ENCODE measurements at places on chromosomes 6 and 20.

- no peak for DNase-seq
Measured at GRCh38 chr6:47105469-47106178, 63.5 kb upstream of the ADGRF1 start.

DNA sequence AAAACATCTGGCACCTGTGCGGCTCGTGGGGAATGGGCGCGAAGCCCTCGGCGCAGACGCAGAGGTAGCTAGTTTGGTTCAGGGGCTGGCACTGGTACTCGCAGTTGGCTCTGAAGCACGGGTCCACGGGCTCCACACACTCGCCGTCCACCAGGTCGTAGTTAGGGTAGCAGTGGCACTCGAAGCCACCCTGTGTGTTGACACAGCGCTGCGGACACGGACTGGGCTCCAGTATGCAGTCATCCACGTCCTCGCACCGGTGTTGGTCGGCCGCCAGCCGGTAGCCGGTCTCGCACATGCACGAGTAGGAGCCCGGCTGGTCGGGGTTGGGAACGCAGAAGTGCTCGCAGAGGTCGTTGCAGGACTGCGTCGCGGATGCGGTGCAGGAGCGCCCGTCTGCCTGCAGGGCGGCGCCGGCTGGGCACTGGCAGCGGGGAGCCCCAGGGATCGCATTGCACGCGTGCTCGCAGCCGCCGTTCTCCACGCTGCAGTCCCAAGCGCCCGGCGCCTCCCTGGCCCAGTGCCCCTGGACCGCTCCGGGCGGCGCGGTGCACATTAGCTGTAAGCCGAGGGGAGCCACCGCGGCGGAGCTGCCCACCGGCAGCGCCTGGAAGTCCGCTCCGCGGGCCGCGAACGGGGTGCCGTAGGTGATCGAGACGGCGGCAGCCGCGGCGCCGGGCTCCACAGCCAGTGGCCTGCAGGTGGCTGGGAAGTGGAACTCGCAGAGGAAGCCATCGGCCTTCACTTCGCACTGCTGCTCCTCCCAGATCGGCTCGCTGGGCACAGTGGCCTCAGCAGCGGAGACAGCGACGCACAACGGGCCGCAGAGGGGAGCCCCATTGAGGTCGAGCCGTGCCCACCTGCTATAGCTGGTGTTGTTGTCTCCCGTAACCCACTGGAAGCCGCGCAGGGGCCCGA, 930 bp downstream of the THBD start:
- DNase-seq = peak; percentile 56

DNA sequence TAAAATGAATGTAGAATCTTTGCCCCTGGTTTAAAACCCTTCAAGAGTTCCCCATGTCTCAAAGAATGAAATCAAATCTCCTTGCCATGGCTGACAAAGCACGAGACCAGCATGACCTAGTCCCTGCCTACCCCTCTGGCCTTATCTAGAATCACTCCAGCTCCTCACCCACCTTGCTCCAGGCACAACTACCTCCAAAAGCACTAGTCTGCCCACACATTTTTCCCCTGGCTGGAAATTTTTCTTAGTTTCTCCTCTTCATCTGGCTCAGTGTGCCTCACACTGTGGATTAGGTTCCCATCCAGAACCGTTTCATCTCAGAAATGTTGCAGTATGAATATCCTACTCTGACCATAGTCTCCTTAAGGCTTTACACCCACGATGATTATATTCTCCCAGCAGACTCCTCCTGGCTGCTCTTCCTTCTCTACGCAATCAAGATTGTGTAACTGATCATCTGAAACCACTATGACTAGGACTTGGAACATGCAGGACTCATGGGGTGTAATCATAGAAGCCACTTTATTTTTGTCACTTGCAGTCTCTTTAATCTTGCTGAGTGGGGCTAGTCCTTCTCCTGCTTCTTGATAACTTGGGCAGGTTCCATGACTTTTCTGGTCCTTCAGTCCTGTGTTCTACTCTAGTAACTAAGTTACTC, 7.8 kb upstream of the MRS2 start:
- no peak for DNase-seq

- no peak for DNase-seq
Measured at GRCh38 chr6:12479881-12480280, 189.7 kb downstream of the EDN1 start.

DNA sequence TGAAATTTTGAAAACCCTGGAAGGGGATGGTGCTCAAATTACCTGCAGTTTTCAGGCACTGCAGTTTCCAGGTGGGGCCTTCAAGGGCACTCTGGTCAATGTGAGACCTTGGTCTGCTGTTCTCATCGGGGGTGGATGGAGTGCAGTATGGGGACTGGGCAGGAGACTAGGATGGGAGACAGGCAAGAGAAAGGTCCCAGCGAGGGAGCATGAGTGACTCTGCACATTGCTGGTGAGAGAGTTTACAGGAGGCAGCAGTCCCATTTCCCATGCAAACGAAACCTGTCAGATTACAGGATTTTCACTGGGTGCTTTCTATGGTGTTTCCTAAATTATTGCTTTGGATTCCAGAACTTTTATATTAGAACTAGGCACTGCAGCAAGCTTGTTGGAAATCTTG, 73.5 kb upstream of the DTNBP1 start:
- DNase-seq = no peak

DNA sequence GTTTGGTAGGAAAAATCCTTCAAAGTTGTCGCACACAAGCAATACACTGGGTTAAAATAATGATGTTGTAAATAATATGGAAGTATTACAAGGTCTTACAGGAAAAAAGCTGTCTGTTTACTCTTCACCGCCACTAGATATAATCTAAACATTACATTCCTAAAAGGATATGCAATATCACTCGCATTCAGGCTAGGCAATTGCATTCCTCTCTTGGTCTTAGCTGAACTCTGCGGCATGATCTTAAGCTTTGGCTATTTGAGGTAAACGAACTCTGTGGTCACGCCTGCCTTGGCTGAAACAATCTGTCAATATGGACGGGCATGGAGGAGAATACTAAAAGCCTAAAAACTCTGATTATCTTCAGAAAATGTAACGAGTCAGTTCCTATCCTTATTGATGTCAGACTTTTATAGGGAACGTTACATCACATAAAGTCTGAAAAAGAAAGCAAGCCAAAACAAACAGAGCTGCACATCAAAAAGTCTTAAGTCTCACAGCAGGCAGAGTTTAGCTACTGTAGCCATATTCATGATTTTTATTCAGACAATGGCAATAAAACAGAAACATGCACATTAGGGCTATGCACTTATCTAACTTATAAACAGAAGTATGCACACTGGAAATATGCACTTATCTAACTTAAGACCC, 30.8 kb upstream of the FILIP1 start:
- no peak for DNase-seq

DNA sequence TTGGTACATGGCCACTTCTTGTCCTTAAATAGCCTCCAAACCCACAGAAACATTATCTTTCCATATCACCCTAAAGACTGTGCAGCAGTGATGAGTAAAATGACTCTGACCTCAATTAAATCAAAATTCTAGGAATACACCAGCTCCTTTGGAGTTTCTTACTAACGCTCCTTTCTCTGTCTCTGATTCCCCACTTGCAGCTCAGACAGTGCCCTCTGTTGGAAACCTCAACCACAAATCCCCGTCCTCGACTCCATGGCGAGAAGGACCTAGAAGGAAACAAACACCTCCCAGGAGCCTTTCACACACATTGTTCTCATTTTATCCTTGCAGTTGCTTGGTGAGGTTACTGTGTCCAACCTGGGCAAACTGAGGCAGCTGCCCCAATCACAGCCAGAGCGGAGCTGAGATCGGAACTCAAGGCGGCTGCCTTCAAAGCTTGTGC, 17.7 kb upstream of the PARD6B start:
- DNase-seq = no peak

DNA sequence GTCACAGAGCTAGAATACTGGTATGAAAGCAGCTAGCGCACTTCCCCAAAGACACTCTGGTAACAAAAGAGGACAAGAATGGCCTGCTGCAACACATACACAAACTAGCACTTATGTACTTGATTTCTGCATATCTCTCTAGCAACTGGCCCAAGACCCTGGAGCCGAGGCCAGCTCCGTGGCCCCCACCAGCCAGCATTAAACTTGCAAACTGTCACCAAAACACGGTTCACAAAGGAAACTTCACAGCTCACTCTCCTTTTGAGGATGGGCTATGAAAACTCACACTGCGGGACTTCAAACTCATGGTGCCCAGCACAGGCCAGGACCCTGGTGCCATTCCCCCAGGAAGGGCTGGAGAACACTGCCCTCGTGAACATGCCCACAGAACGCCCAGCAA, 115.9 kb upstream of the RPS6KA2 start:
- no peak for DNase-seq

- no peak for DNase-seq
Measured at GRCh38 chr6:43950051-43950605, 177.1 kb downstream of the MRPL14 start.

Data from GM13976 (cell line).